ENCODE measurements at places on chromosomes 1 and 21.

- DNase-seq, result no peak
These were observed 68.7 kb downstream of the ALG14 start for GRCh38 chr1:95004013-95004412.

GRCh38 chr21:31161157-31161556, 122.9 kb upstream of the KRTAP19-8 start:
- DNase-seq, result no peak

GRCh38 chr1:116426401-116426800, 53.4 kb downstream of the ATP1A1 start:
- DNase-seq, result no peak

DNA sequence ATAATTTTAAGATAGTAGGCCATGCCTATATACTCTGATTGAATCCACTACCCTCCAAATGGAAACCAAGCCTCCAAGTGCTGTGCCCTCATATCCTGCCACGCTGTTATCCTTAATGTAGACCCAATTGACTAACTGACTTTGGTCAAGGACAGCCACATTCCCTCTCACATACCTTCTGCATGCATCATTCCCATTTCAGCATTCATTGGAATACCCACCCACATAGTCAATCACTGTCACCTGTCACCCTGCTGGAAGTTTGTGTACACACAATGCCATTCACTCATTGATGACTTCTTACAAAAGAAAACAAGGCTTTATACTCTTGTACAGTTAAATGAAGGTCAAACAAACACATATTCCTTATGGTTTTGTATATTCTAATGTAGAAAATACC, 221.1 kb upstream of the PBX1 start:
- DNase-seq, result no peak

- DNase-seq, result no peak
These were observed 252.1 kb downstream of the FOXD2 start for GRCh38 chr1:47689894-47690293.

- no peak for DNase-seq
These were observed 5.2 kb downstream of the TMCC2 start for GRCh38 chr1:205232945-205233397.

DNA sequence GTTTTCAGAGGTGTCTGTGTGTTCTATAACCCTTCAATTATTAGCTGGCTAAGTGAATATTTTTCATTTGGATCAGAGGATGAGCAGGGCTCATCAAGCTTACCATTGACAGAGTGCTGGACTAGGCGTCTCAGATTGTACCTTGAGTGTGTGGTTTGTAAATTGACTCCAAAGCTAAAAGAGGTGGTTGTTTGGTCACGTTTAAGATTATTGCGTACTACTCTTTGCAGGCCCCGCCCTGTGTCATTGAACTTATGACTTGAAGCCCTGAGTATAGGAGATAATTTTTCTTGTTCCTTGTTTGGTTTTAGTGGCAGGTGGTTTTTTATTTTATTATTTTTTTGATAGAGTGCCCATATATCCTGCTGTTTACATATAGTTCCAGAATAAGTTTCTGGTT, 17.7 kb downstream of the MRPS6 start:
- DNase-seq, result no peak

DNA sequence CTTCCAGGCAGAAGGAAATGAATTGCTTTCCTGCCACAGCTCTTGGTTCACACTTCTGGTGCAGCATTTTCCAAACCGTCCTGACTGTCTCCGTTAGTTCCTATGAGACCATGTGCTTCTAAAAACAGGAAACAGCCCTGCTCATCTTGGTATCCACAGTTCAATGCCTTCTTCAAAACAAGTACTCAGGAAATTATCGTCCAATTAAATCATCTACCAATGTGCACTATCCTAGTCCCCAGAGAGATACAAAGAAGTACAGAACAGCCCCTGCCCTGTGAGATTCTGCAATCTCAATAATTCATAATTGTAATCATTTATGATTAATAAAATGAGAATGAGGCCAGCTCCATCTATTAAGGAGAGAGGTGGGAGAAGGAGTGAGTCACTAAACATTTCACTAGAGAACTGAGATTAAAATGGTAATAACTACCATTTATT, 11.2 kb downstream of the CLEC20A start:
- no peak for DNase-seq

- no peak for DNase-seq
These were observed 817.7 kb upstream of the B3GALT2 start for GRCh38 chr1:194004146-194004545.

All from posterior vena cava (tissue), 2 donors.